Left ventricle myocardium superior (tissue), 1 donor: ENCODE measurements at places on chromosomes 2 and 18. TPM values are rescaled to one million over a fixed set of nuclear protein-coding genes. Genes with fewer than 3 reads are reported as not detected.

Gene TXNL4A
- total RNA-seq = 91.0 TPM

Gene FAM124B
- total RNA-seq = 1.2 TPM

Gene ANTXR1
- 28.9 TPM for total RNA-seq

Gene ECEL1
- 0.37 TPM for total RNA-seq

Gene KANSL1L
- total RNA-seq = 17.4 TPM

Gene NMUR1
- total RNA-seq = not detected

Gene VAPA
- 205 TPM for total RNA-seq

Gene GIGYF2
- total RNA-seq = 59.2 TPM

Gene CABYR
- total RNA-seq = not detected

Gene SLC5A7
- 0.07 TPM for total RNA-seq

Gene AP1S3
- 0.50 TPM for total RNA-seq

Gene CAPN14
- total RNA-seq = 0.42 TPM

Gene CD8B2
- total RNA-seq = not detected

Gene HOXD3
- 0.27 TPM for total RNA-seq

Gene MYCN
- 0.45 TPM for total RNA-seq

Gene GTF2A1L
- total RNA-seq = not detected

Gene CASP8
- 2.7 TPM for total RNA-seq

Gene NLRC4
- total RNA-seq = 0.82 TPM

Gene CHAC2
- 6.0 TPM for total RNA-seq

Gene NOSTRIN
- 11.5 TPM for total RNA-seq

Gene GPR45
- total RNA-seq = not detected

Gene SP5
- total RNA-seq = 0.12 TPM

Gene BCS1L
- 49.1 TPM for total RNA-seq

Gene ST6GAL2
- 0.12 TPM for total RNA-seq

Gene QPCT
- 0.77 TPM for total RNA-seq
